ENCODE measurements at places on chromosomes 7 and 10. TPM values are rescaled to one million over a fixed set of nuclear protein-coding genes. Genes with fewer than 3 reads are reported as not detected.

CPSF4 gene
- total RNA-seq = 40.8 TPM

DNA sequence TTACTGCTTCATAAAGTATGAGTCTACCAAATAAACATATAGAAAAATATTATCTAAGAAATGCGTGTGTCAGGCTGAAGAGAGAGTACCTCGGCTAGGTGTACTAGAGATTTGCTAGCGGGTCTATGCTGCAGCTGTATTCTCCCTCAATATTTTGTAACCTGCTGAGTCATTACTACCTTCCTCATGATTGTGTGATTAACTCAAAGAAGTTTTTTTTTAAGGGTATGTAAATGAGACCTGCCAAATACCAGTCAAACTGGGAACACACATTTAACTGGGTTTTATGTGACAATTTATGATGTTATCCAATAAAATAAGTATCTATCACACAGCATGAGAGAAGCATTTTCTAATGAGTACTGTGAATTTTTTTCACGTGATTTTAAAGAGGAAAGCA is 180.4 kb downstream of the RNF133 start:
- DNase-seq = no peak

PCLO gene
- total RNA-seq = 17.7 TPM

ZNF862 gene
- 24.6 TPM for total RNA-seq

KCP gene
- 14.5 TPM for total RNA-seq

DNA sequence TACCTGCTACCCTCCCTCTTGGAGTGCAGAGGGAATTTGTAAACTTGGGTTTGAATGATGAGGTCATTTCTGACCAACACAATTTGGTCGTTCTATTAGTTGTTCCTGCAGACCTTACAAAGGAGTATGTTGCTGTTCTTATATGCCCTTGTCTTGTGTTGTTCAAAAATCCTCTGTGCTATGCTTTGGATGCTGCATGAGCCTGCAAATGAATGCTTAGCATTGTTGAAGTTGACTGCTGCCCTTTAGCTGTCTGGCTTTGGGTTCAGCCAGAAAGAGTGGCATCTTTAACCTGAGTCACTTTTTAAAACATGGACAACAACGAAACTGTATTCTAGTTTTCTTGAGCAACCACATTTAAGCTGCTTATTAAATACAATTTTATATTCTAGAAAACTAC is 80.3 kb downstream of the SND1 start:
- no peak for DNase-seq

DNA sequence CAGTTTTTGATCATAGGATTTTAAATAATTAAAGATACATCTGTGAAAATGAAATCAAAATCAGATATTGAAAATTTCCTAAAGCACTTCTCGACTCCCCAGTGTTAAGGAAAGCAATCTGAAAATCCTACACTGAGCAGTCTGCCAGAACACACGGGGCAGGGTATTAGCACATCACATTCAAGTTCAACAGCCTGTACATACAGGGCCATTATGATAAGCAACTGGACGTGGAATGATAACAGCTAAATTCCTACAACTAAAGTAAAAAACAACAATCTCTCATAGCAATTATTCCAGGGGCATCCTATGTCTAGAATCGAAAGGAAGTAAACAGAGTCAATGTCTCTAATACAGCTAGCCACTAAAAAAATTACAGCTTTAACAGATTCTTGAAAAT is 31.7 kb downstream of the TRDMT1 start:
- DNase-seq = no peak

SUN3 gene
- total RNA-seq = not detected

BCL7B gene
- 49.6 TPM for total RNA-seq

- no peak for DNase-seq
Observed at GRCh38 chr10:44960088-44960460, 472 bp downstream of the RASSF4 start.

- no peak for DNase-seq
Observed at GRCh38 chr10:57921140-57921539, 346.6 kb downstream of the IPMK start.

STEAP2 gene
- 47.1 TPM for total RNA-seq

- no peak for DNase-seq
Observed at GRCh38 chr7:129835569-129835968, 117.2 kb downstream of the UBE2H start.

DNA sequence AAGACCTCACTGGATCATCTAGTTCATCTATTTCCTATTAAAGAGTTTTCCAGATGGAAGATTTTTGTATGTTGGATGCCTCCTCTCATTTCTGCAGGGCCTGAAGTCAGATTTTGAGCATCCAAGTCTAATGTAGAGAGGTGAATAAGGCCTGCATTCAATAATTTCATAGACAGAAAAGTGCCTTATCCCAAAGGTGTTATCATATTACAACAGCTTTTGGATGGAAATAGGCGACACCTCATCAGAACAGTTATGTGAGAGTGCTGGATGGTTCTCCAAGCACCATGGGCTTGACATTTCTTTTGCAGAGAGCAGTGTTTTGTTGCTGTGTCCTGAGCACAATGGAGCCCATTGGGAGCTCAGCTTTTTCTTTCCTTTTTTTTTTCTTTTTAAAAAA is 162.4 kb upstream of the MEOX2 start:
- no peak for DNase-seq

- DNase-seq = no peak
Observed at GRCh38 chr7:43864126-43864525, 5.2 kb downstream of the MRPS24 start.

DNA sequence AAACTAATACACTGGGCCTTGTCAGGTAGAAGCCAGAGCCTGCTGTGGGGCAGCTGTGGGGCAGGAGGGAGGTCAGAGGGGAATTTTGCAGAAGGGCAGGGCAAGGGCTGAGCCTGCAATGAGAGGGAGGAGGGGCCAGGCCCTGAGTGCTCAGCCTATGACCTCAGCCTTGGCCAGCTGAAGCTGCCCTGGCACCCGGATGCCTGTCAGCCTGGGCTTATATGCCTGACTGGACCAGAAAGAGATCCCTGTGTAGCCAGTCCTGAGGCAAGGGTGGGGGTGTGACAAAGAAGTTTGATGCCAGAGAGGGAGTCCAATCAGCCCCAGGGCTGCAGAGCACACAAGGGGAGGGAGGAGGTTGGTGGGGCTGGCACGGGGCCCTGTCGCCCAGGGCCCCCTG is 22.3 kb upstream of the PRRT4 start:
- no peak for DNase-seq

SLC39A12 gene
- total RNA-seq = 0.13 TPM

TRPV6 gene
- total RNA-seq = 27.7 TPM

DNA sequence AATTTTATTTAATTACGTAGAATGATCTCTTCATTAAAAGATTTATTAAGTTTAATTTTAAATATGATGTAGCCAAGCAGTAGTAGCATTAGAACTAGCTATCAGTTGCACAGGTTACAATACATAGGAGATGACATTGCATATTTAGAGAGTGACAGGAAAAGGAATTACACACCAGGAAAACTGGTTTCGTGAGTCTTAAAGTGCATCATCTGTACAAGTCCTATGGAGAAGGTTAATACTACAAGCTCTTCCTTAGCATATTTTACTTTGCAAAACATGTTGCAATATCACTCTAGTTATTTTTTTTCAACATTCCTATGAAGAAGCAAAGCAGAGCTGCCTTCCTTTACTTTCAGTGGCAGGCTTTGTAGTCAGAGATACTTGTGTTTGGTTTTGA is 20.2 kb upstream of the SEM1 start:
- no peak for DNase-seq

MCMBP gene
- total RNA-seq = 48.9 TPM

C10orf105 gene
- 0.34 TPM for total RNA-seq

DNA sequence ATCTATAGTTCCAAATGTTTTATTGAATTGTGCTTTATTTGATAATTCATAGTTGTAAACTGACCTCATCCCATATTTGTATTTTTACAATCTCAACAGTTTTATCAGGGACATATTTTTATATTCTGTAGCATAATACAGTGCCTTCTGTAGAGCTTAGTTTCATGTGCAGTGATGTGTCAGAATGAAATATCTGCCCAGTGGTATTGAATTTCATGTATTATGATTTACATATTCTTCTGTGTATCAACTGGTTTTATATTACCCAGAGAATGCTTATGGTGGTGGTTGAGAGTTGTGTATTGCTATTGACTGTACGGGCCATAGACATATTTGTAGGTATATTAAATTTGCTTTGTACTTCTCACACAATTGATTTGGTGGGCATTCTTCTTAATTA is 89.9 kb downstream of the KAT6B start:
- no peak for DNase-seq

DNA sequence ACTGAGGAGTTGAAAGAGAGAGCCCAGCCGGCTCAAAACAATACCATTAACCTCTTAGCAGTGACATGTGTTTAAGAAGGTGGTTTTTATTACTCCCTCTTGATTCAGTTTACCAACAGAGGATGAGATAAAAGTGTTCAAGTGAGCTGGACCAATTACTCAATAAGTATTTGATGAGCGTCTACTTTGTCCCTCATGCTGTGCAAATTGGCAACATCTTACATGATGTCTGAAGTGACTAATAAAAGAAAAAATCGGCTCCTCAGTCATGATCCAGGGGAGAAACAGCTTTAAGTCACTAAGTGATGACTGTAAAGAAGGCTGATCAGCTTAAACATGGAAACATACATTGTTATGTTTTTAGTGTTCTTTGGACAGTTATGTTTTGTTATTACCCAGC is 7.8 kb downstream of the WNT16 start:
- no peak for DNase-seq

EGFR gene
- 144 TPM for total RNA-seq

- no peak for DNase-seq
Observed at GRCh38 chr10:12181065-12181775, 14.5 kb downstream of the NUDT5 start.

GRCh38 chr10:21572578-21572977 is 38.5 kb downstream of the MLLT10 start:
- DNase-seq = no peak

ZYX gene
- total RNA-seq = 169 TPM

DNA sequence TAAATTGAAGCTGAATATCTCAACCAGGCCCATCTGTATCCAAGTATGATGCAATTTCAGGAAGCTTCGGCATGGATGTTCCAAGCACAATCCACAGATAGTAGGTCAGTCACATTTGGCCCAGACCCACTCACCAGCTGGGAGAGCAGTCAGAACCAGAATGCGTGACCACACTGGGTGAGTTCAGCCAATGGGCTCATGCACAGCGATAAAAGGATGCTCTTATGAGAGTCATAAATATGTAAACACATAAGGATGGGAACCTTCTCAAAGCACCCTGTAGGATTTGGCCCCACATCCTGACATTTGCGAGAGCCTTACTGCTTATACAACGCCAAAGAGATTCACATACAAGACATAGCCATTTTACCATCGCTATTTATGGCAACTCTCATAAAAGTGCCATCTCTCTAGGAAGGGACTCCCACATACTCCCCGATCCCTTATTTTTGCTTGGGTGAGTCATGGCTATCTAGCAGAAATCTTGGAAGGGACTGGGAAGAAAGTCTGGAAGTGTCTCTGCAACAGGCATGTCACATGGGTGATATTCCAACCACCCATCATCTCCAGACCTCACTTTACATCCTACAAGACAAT is 3.0 kb downstream of the AFAP1L2 start:
- DNase-seq = peak; percentile 79

GPR15LG gene
- 29.2 TPM for total RNA-seq

DNA sequence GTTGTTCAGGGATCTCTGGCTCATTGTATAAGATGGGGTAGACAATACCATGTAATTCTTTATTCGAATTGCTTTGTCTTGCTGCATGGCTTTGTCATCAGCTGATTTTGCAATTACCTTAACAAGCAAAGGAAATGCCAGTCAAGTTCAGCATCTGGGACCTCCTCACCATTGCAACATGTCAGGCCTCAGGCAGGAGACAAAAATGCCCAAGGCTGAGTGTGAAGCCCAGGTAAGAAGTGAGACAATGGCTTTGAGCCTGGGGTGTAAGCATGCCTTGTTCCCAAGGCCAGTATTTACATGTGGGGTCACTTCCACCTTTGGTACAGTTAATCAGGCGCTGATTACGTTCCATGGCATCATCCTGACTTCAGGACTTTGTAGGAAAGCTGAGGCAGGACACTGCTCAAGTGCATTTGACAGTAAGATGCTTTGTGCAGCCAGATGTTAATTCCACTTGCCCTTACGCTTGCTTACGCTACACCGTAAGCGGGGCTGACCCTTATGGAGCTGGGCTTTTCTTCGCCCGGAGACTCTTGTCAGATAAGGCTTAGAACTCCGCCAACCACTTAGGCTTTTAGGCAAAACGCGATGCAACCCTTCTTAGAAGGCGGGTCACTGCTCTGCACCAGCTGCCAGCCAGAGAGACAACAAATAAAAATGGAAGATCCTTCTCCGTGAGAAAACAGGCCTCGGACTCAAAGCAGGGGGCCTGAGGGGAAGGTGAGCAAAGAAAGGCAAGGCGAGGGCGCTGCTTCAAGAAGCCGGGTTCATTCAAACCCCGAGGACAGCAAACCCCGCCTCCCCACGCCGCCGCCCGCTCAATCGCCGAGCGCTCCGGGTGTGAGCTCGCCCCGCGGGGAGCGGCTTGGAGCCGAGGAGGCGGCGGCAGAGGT is 1.3 kb upstream of the SP4 start:
- no peak for DNase-seq

DNA sequence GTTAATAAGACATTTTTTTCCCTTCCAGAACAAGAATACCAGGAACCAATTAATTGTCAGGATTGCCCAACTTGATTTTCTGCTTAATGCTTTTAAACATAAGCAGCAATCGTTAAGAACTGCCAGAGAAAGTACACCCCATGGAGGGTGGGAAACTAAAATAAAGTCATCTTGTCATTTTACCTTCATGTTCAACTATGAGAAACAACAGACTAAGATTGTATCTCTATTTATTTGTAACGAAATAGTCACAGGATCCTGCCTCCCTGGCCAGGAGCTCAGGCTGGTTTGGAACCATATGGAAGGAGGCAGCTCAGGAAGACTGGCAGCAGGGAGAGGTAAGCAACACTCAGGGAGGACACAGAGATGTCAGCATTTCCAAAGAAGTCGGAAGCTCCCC is 129.6 kb downstream of the TNS3 start:
- no peak for DNase-seq

UTF1 gene
- total RNA-seq = not detected

GRCh38 chr10:10132009-10132408 is 885.7 kb upstream of the CELF2 start:
- no peak for DNase-seq

DNA sequence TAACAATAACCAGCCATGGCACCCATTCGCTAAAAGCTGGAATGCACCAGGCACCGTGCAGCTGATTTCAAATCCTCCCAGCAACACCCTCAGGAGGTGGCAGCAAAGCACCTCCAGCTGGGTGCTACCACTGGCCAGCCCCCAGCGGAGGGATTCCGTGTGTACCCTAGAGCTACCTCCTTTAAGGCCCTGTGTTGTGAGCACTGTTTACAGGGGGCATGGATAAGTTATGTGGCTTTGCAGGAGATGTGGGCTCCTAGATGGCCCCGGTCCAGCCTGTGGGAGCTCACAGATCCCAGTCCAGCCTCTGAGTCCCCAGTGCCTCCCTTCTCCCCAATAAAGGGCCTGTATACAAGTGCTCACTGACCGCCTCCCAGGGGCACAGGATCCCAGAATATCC is 27.1 kb downstream of the TNRC18 start:
- DNase-seq = peak; percentile 70

Measured in ureter (tissue), 1 donor.